Fibroblast of upper back skin (primary cell): ENCODE measurements at places on chromosomes 2 and 18.
A peak's percentile ranks its signal among the peaks of the same experiment; 100 is the strongest.

GRCh38 chr2:9220201-9220600 lies 13.6 kb downstream of the ASAP2 start:
- DNase-seq = no peak

DNA sequence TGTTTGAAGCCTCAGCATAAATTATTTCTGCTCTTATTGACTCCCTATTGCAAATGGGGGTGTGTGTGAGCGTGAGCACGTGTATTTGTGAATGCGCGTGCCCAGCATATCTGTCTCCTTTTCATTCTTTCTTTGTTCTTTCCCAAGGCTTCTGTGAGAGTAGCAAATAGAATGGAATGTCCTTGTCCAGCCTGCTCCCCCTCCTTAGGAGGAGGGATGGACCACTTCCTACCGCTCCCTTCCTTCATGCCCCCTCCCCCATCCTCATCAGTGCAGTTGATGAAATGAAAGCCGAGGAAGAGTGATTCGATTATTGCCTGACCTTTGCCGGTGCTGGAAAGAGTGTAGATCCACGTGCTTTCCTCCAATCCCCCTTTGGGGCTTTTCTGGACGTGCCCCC lies 102.0 kb downstream of the CPO start:
- DNase-seq = peak; percentile 59

DNA sequence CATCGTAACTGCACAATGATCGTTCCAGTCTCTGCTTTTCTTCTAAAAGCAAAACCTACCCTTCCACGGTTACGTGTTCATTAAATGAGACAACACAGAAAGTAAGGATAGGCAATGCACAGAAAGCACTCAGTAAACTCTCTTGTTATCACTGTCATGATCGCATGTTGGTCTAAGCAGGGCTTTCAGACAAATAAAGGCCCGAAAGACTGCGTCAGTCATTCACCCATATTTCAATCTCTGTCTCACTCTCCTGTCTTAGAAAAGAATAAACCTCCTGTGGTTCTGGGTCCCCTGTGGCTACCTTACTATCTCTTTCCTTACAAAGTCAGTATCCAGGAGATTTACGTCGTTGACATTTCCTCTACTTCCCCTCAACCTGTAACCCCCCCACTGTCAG lies 160.9 kb downstream of the VAPA start:
- no peak for DNase-seq

DNA sequence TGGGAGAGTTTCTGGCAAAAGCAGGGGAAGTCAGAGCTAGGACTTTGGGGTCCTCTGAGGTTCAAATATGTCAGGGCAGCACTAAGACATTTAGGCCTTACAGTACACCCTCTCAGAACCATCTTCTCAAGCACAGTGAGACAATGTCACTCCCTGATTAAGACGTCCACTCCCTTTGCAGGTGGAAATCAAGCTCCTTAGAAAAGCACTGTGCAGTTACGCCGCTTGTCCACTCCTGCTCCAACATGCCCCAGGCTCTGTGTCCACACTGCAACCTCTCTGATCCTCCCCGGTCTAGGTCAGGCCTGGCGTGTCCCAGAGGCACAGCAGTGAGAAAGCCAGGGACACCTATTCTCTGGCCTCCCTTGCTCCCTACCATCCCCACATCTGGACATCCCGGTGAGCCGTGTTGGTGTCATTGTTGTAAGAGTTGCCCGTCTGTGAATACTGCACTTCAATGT lies 528.6 kb upstream of the ID2 start:
- DNase-seq = no peak

GRCh38 chr2:157866202-157866601 lies 9.9 kb downstream of the ACVR1 start:
- peak; percentile 46 for DNase-seq

GRCh38 chr2:99181624-99182000 lies 628 bp downstream of the MRPL30 start:
- no peak for DNase-seq

DNA sequence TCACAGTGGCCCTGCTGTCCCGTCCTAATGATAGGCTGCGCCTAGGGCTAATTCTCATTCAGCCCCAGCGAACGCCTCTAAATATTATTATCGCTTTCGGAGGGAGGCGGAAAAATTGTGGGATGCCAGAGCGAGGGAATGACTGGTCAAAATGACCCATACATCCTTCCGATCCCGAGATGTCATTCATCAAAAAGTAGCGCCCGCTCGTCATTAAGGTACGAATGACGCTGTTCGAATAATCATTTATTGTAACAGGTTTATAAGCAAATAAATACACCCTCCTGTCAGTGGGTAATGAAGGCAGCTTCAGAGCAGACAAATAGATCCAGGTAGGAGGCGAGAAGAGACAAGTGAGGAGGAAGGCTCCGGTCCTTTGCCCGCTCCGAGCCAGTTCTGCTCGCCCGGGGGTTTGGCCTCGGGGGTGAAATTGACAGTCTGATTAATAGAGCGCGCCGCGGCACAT lies at the start of gene EVX2:
Gene EVX2 (minus strand): TSS at position 167 of the 466 bp plus-strand sequence. CDS start 186 bp downstream, outside the sequence.
- no peak for DNase-seq

DNA sequence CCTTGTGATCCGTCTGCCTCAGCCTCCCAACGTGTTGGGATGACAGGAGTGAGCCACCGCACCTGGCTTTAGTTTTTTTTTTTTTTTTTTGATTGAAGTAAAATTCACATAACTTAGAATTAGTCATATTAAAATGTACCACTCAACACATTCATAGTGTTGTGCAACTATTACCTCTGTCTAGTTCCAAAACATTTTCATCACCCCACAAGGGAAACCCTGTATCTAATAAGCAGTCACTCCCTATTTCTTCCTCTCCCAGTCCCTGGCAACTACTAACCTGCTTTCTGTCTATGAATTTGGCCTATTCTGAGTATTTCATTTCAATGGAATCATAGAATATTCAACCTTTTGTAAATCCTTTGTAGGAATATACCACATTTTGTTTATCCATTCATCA lies 123.9 kb upstream of the FAM117B start:
- peak; percentile 50 for DNase-seq

- DNase-seq = no peak
These were observed 14.3 kb downstream of the RBMS1 start for GRCh38 chr2:160479269-160479668.

GRCh38 chr2:18885457-18885856 lies 296.1 kb upstream of the NT5C1B start:
- no peak for DNase-seq

DNA sequence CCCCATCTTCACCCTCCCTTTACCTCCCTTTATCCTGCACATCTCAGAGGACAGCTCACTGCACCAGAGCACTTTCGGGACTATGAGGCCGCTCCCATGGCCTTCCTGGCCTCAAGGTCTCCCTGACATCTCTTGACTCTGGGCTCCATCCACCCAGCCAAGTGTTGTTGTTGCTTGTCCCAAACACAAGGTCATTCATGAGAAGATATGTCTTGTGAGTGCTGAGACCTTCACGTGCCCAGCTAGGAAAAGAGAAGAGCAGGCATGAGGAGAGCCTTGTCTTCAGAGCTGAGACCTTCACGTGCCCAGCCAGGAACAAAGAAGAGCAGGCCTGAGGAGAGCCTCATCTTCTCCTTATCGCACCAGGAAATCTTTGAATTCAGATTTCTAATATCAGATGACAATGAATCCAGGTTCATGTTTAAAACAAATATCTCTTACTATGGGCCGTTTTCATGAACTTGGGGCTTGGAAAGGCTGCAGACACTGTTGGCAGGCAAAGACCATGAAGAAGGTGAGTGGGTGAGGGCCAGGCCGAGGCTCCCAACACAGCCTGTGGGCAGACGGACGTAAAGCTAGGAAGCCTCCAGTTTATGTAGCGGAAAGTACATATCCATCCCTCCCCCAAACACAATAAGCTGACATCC lies 256.1 kb downstream of the NDUFA10 start:
- DNase-seq = no peak

DNA sequence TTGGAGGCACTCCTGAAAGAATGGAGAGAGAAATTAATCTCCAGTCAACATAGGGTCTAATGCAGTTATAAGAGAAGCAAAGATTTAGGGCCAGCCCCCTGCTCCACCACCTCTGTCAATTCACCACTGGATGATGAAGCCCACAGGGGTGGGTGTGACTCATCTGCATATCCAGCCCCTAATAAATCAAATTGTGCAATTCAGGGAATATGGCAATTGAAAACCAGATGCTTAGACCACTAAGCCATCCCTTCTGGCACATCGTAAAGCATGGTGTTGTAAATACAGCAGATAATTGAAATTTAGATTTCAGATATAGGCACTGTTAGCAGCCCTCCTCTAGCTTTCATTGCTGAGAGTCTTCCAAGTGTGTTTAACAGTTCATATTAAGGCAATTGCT lies 541.4 kb downstream of the PARD3B start:
- DNase-seq = peak; percentile 57

DNA sequence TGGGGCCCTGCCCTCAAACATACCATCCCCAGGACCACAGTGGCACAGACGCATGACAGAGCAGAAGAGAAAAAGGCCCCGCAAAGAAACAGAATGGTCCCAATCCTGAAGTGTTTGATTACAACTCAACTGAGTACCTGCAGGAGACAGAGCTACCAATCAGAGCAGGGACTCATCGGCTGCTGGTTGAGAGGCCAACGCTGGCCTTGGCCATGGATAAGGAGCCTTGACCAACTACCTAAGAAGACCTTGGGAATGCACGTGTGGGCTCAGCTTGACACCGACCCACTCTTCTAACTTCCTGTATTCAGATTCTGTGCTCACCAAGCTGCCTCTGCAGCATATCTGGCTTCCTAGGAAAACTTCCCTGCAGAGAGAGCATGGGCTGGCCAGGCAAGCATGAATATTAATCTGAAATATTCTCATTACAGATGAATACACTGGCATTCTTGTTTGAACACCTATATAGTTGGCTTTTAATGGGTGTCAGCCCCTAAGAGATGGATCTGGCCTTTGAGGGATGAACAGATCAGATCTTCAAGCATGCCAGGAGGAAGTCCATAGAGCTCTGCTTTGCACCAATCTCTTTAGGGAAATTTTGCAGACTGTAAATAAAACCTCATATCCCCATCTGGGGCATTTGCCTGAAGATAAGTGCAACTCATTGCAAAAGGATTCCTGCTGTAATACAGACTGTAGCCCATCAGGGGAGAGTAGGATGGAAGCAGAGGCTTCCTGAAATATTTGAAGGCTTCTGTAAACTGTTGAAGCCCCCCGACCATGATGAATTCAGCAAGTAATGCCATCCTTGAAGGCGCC lies 135.4 kb downstream of the BCL2 start:
- DNase-seq = no peak

- no peak for DNase-seq
These were observed 54.0 kb upstream of the CYP1B1 start for GRCh38 chr2:38129987-38130386.

- no peak for DNase-seq
These were observed 155.5 kb upstream of the ID2 start for GRCh38 chr2:8526403-8526696.

DNA sequence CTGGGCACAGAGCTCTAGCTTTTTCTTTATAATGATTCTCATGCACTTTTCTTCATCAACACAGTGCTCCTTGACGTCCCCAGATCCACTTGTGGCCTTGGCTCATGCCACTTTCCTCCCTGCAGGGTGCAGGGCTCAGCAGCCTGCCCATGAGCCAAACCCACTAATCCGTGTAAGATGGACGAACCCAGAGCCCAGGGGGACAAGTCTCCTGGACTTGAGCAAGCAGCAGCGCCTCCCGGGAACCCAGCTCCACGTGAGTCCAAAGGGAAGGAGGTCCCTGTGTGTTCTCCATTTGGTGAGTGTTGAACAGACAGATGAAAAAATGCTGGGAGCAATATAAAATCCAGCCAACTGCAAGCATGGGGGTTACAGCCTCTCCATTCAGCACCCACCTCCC lies 470.6 kb upstream of the HS6ST1 start:
- DNase-seq = no peak

DNA sequence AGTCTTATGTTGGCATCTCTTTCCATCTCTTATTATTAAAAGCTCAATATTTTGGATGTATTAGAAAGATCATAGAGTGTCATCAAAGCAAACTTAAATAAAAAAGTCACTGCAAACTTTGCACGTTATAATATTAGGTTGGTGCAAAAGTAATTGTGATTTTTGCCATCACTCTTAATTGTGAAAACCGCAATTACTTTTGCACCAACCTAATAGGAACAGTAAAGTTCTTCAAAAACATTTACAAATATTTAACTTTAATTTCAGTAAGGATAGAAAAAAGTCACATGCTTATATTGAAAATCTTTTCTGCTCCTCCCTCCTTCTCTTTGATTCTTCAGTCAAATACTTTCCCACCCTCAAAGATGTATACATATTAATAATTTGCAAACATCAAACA lies 51.5 kb downstream of the ZNF521 start:
- no peak for DNase-seq

DNA sequence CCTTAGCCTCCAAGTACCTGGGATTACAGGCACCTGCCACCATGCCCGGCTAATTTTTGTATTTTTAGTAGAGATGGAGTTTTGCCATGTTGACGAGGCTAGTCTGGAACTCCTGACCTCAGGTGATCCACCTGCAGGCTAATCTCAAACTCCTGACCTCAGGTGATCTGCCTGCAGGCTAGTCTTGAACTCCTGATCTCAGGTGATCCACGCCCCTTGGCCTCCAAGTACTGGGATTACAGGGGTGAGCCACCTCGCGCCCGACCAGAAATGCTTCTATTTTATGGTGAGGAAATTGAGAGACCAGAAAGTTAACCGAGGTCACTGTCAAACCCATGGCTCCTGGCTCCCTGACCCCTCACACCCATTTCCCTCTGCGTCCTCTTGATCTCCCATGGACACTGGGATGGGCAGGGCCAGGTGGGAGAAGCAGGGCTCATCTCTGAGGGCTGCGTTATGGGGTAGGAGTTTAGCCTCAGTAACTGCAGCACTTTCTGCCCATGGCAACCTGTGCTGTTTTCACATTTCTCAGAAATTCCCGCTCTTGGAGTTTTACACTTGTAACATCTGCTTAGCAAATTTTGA lies 210.0 kb downstream of the AGAP1 start:
- no peak for DNase-seq

DNA sequence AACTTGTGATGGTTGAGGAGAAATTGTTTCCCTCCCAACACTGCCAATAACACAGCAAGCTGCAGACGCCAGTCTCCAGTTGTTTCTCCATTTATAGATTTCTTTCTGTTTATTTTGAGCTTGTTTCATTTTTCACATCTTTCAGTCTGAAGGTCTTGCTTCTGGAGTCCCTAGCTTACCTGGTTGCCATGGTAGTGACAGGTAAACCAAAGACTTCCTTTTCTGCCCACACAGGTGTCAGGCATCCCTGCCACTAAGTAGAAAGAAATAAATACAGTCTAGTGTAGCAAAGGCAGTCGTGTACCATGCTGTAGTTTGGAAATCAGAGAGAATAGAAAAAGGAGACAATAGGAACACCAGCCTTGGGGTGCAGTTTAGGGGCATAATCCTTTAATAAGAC lies 82.8 kb downstream of the MARCHF4 start:
- DNase-seq = no peak

- no peak for DNase-seq
These were observed 38.3 kb upstream of the GREB1L start for GRCh38 chr18:21203542-21204241.

DNA sequence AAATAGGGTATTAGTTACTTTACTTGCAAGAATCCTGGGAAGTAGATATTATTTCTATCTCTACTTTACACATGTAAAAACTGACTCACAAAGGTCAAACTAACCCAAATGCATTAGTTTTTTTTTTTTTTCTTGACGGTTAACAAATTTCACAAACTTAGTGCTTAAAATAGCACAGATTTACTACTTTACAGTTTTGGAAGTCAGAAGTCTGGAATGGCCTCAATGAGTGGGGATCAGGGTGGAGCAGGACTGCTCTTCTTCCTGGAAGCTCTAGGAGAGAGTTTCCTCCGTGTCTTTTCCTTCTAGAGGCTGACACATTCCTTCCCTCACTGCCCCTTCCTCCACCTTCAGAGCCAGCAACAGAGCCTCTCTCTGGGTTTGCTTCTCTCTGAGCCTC lies 117.2 kb downstream of the COL6A3 start:
- DNase-seq = peak; percentile 84
